ENCODE measurements at places on chromosomes 4 and X.

- DNase-seq: no peak
Measured at GRCh38 chrX:5726224-5726623, 502.4 kb downstream of the NLGN4X start.

- DNase-seq: no peak
Measured at GRCh38 chrX:95612350-95612749, 1072.3 kb upstream of the DIAPH2 start.

GRCh38 chr4:22407361-22407760, 108.5 kb downstream of the ADGRA3 start:
- no peak for DNase-seq

DNA sequence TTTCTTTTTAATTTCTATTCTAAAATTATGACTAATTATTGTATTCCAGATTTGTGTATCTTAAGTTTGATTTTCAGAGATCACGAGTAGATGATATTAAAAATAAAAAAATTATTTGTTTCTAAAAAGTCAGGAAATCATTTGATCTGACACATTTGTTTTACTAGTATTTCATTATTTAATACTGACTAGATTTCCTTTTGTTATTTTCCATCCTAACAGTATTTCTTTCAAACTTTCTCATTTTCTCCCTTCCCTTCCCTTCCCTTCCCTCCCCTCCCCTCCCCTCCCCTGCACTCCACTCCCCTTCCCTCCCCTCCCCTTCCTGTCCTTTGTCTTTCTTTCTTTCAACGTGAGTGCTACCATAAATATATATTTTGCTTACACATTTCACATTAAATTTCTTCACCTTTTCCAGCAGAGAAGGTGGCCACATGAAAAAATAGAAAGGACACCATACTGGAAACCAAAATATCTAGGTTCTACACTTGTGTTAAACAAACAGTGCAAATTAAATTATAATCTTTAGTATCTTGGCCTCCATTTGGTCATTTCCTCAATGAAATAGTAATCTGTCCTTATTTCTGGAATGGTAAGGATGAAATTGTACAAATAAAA, 1412.7 kb upstream of the IGFBP7 start:
- DNase-seq: no peak

GRCh38 chr4:108762559-108763225, at the start of gene ETNPPL:
Gene ETNPPL (minus strand): TSS chr4:108763053. CDS start chr4:108762898, 155 bp downstream.
- DNase-seq: peak; percentile 85

DNA sequence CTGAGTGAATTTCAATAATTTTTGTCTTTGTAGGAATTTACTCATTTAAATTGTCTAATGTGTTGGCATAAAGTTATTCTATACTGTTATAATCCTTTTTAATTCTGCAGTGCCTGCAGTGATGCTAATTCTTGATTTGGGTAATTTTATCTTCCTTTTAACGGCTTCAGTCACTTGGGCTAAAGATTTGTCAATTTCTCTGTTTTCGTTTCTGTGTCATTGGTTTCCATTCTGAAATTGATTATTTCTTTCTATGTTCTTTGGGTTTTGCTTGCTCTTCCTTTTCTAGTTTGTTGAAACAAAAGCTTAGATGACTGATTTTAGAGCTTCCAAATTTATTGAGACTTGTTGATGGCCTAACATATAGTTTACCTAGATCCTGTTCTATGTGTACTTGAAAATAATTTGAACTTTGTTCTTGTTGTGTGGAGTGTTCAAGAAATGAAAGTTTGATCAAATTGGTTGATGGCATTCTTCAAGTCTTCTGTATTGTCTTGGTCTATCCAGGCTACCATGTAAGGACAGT, 89.4 kb downstream of the TNIP2 start:
- DNase-seq: no peak

GRCh38 chr4:110135523-110135922, 62.9 kb downstream of the ELOVL6 start:
- no peak for DNase-seq

- DNase-seq: no peak
Measured at GRCh38 chr4:116005037-116005805, 891.8 kb upstream of the NDST4 start.

GRCh38 chr4:74838746-74839370, 44.5 kb upstream of the BTC start:
- no peak for DNase-seq

DNA sequence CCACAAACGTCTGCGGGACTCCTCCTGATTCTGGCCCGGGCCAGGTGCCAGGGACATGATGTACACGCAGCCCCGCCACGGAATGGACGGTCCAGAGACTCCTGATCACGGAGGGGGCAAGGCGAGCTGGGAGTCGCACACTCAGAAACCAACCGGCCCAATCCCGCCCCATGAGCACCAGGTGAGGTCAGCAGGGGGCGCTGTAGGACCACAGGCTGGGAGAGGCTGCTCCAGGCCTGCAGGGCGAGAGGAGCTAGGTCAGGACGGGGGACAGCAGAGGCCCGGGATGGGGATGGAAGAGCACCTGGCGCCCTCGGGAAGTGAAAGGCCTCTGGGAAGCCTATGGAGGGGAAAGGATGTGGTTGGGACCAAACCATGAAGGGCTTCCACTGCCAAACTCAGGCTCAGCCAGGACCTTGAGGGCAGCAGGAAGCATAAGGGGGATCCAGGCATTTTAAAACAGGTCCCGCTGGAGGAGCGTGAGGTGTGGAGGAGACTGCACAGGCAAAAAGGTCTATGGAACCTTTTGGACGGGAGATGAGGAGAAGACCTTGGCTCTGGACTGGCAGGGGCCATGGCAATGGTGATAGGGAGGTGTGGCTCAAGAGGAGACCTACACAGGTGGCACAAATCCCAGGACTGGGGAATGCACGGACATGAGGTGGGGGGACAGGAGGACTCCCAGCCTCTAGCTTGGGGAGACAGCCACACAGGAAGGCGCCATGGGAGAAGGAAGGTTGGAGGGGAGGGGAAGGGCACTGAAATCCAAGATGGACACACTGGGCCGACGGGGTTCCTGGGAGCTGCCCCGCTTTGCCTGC, 79.2 kb downstream of the MTMR1 start:
- DNase-seq: peak; percentile 21

- no peak for DNase-seq
Measured at GRCh38 chr4:27759611-27760575, 899.3 kb downstream of the STIM2 start.

DNA sequence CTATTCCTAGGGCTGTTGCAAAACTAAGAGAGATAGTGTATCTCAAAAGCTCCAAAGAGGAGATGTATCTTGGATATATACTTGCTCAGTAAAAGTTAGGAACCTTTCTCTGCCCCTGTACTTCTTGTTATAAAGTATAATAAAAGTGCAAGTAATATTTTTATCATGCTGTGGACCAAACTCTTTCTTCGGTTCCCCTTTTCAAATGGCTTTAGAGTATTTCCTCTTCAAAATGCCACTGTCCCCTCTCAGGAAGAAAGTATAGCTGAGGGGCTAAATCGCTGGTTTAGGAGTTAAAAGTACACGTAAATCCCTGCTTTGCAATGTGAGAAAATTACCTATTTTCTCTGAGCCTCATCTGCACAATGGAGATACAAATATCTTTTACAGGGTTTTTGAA, 169.1 kb upstream of the FTHL17 start:
- no peak for DNase-seq

DNA sequence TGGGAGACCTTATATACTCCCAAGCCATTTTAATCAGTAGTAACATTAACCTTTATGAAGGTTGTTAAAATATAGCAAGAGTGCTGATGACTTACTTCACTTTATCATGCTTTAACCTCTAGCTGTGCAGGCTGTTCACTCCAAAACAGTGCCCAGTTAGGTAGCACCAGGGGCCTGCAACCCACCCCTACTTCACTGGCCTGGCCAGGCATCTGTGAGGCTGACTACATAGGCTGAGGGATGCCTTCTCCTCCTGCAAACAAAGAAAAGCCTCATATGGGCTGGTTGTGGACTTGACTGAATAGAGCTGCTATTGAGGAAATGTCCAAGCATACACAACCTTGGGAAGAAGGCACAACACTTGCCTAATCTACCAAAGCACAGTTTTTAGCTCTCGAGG, 172.8 kb downstream of the SHROOM3 start:
- DNase-seq: no peak

DNA sequence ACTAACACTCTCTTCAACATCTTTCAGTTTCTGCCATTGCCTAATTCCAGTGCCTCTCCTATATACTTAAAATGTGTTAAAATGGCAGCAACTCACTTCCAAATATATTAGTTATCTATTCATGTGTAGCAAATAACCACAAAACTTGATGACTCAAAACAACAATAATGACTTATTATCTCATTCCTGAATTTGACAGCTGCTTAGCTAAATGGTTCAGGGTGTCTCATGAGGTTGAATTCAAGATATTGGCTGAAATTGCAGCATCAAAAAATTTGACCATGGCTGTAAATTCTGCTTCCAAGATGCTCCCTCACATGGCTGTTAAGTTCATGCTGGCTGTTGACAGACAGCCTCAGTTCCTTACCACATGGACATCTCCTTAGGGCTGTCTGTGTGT, 25.3 kb downstream of the PITX2 start:
- DNase-seq: no peak

GRCh38 chr4:6908432-6909112, 1.1 kb upstream of the TBC1D14 start:
- no peak for DNase-seq
